ENCODE measurements at places on chromosomes 1 and 21. TPM values are rescaled to one million over a fixed set of nuclear protein-coding genes. Genes with fewer than 3 reads are reported as not detected.

Gene ASPM
- total RNA-seq: 0.21 TPM

Gene FAM131C
- total RNA-seq: 1.00 TPM

Gene SIM2
- 0.34 TPM for total RNA-seq

Gene TCEANC2
- total RNA-seq: 4.2 TPM

Gene PTPRC
- not detected for total RNA-seq

Gene FMOD
- 0.28 TPM for total RNA-seq

Gene TTC24
- not detected for total RNA-seq

Gene LCE2C
- total RNA-seq: not detected

Gene VWA5B1
- not detected for total RNA-seq

Gene ALPL
- 0.93 TPM for total RNA-seq

Gene HPCA
- not detected for total RNA-seq

Gene DNASE2B
- not detected for total RNA-seq

Gene HTR6
- total RNA-seq: not detected

Gene FMO1
- not detected for total RNA-seq

Gene UTS2
- total RNA-seq: 0.21 TPM

Gene RNU1-1
- under 0.01 TPM for total RNA-seq

Gene MROH7
- total RNA-seq: 0.36 TPM

Gene ZNF648
- total RNA-seq: not detected

Gene SLC45A1
- total RNA-seq: not detected

Gene ST6GALNAC5
- total RNA-seq: 10.3 TPM
